C1 segment of cervical spinal cord (tissue), 14 donors: ENCODE measurements at places on chromosomes 2 and 18.

DNA sequence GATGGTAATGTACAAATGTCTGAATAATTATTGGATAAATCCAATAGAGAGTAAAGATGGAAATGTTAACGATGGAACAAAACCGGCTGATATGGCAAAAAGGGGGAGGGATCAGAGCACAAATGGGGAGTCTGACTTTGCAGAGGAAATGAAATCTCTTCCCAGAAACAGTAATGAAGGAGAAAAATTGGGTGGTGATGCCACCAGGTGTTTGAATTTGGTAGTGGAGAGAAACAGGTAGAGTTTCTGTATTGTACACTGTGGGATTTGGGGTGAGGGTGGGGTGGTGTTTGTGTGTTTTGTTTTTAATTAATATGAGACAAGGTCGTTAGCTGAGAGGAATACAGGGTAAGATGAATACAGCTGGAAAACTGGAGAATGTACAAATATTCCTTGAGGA is 20.4 kb upstream of the XDH start:
- no peak for DNase-seq

GRCh38 chr2:119732601-119733164 is 27.0 kb upstream of the PTPN4 start:
- no peak for DNase-seq

- no peak for DNase-seq
Observed at GRCh38 chr2:40093021-40093675, 314.1 kb upstream of the THUMPD2 start.

DNA sequence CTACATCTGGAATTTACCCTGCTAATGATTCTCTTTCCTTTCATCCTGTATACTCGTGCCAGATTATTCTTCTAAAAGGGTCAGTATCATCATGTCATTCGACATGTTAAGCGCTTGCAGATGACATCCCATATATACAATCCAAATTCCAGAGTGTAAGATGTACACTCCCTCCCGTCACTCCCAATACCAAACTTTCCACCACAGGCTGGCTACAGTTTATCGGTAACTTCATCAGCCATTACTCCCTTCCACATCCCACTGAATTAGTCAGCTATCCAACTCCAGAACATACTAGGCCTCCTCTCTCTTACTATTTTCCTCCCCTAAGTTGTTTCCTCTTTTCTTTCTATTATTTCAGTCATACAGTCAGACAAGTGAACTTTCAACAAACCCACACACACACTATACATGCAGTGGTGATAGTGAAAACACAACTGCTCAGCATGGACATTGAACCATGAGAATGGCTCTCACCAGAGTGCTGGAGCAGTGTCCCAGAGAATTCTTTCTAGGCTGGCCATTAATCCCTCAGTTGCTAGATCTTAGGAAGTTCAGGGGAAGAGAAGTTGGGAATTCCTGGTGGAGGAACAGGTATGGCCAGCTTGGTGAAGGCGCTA is 10.6 kb upstream of the NMI start:
- no peak for DNase-seq

- no peak for DNase-seq
Observed at GRCh38 chr2:70133127-70133452, 45.8 kb downstream of the PCBP1 start.

GRCh38 chr2:101327863-101328394 is 19.4 kb upstream of the RNF149 start:
- DNase-seq: no peak

DNA sequence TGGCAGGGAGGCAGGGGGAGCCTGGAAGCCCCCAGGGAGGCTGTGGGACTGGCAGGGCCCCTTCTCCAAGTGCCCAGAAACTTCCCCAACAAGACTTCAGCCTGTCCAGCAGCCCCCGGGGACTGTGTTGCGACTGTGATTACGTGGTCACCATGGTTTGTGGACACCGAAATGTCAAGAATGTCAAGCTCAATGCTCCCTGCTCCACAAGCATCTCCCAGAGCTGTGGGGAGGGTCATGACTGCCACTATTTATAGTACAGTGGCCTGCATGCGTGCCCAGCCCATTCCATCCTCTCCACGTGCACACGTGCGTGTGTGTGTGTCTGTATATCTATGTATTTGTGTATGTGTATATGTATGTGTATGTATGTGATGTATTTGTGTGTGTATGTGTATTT is 93.8 kb upstream of the MBOAT2 start:
- DNase-seq: no peak

- DNase-seq: no peak
Observed at GRCh38 chr2:201859949-201860348, 53.6 kb downstream of the CDK15 start.

GRCh38 chr2:136024616-136025015 is 39.2 kb upstream of the DARS1 start:
- no peak for DNase-seq

GRCh38 chr18:72261590-72261989 is 282.6 kb downstream of the CBLN2 start:
- no peak for DNase-seq
